ENCODE measurements at places on chromosomes 7 and 10.

DNA sequence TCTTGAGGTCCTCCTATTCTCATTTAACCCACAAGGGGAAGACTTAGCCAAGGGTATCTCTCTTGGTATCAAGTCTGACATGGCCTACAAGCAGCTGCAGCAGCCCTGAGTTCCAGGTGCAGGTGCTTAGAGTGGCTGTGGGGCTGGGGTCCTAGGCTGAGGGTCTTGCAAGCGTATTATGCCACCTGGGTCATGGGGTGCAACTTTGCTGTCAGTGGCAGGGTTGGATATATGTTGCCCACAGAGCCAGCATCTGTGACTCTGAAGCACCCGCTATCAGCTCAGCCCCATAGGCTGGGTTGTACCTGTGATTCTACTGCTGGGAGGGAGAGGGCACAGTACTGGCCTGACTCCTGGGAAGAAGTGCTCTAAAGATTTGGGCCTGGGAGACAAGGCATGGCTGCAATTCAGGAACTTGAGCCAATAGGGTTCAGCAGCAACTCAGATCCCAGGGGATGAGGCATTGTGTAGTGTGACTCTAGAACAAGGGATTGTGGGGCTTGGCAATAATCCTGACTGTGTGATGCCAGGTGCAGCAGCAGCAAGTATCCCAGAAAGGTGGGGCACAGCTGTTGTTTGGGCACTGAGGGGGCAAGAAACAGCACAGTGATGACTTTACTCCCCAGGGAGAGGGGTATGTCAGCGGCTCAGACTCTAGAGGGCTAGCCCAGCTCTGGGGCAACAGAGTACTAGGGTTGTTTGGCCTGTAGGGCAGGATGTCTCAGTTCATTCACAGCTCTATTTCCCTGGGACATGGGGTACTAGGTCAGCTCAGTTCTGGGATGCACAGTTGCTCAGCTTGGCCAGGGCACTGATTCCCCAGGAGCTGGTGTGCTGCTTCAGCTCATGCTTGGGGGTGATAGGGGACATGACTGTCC, 41.4 kb downstream of the NEURL1 start:
- DNase-seq, result no peak

DNA sequence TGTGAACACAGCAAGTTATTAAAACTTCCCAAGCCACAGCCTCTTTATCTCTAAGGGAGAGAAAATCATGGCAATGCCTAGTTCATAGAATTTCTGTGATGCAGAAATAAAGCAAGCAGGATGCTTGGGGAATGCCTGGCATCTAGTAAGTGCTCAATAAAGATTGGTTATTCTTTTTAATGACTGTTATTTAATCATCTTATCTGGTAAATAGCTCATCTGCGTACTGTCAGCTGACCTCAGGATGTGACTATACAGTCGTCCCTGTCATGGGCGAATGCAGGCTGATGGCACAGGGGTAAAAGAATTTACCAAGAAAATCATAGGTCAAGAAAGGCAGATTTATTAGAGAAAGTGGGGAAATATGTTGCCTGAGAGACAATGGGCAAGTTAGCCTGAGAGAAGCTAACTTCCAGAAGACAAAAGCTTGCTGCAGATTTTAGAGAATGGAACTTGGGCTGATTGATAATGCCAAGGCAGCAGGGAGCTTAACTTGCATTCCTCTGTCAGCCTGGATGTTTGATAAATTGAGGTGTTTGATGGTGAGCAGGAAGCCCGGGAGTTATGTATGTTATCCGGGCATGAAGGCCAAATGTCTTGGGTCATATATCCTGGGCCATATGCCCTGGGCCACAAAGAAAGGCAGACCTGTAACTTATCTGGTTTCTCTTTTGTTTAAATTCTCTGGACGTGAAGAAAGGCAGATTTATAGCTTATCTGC, 126.0 kb downstream of the KCNMA1 start:
- no peak for DNase-seq

GRCh38 chr10:80281784-80282765, 7.4 kb downstream of the MAT1A start:
- DNase-seq, result no peak

DNA sequence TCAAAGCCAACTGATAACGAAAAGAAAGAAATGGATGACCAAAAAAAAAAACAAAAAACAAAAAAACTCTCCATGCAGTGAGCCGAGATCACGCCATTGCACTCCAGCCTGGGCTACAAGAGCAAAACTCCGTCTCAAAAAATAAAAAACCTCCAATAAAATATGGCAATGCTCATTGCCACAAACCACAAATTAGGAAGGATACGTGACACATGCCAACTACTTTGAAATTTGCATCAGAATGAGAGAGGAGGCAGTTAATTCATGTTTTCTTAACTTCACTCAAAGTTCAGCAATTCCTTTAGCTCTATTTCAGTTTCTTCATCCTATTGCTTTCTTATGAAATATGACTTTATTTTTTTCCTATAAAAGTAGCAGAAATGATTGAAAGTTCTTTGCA, 398.1 kb upstream of the C7orf33 start:
- no peak for DNase-seq

GRCh38 chr10:74027702-74028101, 29.8 kb downstream of the VCL start:
- DNase-seq, result no peak

GRCh38 chr7:47190462-47190861, 391.4 kb downstream of the TNS3 start:
- no peak for DNase-seq

DNA sequence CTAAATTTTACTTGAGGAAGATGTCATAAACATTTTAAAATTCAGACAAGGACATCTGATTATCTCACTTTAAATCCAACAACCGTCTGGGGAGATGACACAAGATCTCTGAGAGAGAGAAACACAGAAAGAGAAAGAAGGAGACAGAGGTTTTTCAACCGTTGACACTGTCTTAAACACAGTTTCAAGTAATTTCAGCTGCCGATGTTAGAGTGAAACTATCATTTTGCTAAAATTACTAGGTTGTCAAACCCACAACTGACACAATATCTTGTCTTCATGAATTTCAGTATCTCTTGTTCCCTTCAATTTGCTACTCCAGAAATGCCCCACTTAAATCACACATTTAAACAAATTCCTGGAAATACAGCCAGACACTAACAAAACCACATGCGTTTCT, 174.8 kb downstream of the RAPGEF5 start:
- no peak for DNase-seq

- peak; percentile 38 for DNase-seq
Observed at GRCh38 chr7:82694022-82694421, 250.4 kb upstream of the CACNA2D1 start.

DNA sequence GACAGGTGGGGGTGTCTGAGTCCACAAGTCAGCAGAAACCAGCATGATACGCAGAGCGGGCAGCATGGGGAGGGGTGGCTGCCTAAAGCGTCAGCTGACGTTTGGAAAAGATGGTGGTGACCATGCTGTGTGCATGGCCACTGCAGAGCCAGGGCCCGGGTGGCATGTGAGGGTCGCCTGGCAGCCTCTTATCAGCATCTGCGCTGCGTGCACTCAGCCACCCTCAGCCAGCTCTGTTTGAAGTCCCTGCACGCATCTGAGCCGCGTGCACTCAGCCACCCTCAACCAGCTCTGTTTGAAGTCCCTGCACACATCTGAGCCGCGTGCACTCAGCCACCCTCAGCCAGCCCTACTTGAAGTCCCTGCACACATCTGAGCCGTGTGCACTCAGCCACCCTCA, 61.5 kb downstream of the WDR37 start:
- DNase-seq, result no peak

DNA sequence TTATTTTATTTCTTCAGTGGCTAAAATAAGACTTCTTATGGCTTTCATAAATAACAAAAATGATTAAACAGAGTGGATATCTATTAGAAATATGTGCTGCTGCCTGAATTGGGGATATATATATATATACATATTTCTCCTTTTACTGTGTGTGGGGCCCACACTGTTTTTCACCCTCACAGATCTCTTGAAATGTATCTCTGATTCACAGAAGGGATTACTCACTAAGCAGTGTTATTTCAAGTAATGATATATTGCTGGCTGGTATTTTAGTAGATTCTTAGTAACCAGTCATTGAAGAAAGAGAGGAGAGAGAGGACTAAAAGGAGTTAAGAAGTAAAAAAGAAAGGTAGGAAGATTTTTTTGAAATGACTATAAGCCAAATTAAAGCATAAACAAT, 308.6 kb upstream of the NRP1 start:
- peak; percentile 45 for DNase-seq

DNA sequence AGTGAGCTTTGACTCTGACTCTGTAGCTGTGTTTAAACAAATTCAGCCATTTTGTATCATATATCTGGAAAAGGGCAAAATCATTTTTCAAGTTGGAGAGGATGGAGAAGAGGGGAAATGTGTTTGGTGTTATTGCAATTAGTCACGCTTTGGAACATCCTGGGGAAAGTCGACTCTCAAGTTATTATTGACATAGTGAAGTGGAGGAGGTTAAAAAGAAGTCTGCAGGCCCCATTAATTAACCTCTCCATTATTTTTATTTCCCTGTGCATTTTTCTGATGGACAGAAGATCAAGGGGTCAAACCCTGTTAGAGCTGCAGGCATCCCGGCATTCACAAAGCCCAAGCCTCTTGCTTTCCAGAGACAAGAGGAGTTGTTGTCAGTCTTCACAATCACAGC, 132.6 kb downstream of the TEX36 start:
- DNase-seq, result no peak

- no peak for DNase-seq
Observed at GRCh38 chr7:27705200-27705594, 34.8 kb upstream of the TAX1BP1 start.

DNA sequence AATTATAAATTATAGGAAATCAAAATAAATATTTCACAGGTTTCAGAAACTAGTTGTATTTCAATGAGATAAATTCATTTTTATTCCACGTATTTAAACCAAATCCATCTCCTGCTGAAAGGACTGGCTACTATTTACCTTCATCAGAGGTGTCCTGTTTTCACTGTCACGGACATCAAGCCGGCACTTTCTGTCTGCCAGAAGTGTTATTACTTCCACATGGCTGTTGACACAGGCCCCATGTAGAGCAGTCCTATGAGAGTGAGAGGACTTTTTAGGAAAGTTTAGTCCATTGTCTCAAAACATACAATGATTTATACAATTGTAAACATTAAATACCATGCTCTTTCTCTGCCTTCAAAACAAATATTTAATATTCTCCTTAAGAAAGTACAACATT, 100.4 kb upstream of the ACBD5 start:
- DNase-seq, result no peak

GRCh38 chr10:119859420-119860258, 13.0 kb downstream of the MCMBP start:
- peak; percentile 59 for DNase-seq

DNA sequence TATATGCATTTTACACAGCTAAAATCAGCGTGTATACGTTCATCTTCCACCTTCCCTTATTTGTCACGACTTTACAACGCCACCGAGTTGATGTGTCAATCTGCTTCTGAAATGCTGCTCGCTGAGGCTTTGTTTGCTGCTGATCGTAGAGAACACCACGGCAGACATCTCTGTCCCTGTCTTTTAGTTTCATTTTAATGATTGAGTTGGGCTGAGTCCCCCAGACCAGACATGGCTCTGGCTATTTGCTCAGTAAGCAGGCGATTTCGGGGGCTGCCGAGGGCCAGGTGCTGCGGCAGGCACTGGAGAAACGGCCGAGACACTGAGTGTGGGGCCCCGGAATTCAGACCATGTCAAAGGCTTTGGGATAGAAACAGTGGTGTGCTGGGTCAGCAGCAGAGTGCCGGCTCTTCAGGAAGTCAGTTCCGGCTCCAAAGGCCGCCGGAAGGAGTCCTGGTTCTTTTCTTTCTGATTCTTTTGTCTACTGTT, 5.0 kb downstream of the LRRC27 start:
- DNase-seq, result peak; percentile 37

- peak; percentile 87 for DNase-seq
Observed at GRCh38 chr7:74612015-74612829, 45.3 kb upstream of the GTF2I start.

GRCh38 chr10:129881641-129882040, 82.4 kb downstream of the EBF3 start:
- DNase-seq, result no peak
